NCI-H510A (cell line): ENCODE measurements at places on chromosomes 7 and 10.

DNA sequence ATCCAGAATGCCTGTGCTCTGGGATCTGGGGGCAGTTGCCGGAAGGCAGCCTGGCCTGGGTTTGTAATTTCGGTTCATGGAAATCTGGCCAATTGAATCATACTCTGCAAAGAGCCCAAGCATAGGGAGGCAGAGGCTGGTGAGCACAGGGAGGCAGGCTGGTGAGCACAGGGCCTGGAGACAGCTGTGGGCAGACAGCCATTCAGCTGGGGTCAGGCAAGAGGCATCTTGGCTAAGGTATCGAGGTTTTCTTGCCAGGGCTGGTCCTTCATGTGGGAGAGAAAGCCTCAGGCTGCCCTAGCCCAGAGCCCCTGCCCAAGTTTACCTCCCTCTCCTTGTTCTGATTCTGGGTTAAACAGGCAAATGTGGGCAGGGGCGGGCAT is 63.7 kb upstream of the BAIAP2L1 start:
- no peak for DNase-seq

- no peak for DNase-seq
Observed at GRCh38 chr7:35379481-35379880, 125.6 kb upstream of the TBX20 start.

- DNase-seq, result no peak
Observed at GRCh38 chr7:157073335-157073734, 62.9 kb upstream of the MNX1 start.

DNA sequence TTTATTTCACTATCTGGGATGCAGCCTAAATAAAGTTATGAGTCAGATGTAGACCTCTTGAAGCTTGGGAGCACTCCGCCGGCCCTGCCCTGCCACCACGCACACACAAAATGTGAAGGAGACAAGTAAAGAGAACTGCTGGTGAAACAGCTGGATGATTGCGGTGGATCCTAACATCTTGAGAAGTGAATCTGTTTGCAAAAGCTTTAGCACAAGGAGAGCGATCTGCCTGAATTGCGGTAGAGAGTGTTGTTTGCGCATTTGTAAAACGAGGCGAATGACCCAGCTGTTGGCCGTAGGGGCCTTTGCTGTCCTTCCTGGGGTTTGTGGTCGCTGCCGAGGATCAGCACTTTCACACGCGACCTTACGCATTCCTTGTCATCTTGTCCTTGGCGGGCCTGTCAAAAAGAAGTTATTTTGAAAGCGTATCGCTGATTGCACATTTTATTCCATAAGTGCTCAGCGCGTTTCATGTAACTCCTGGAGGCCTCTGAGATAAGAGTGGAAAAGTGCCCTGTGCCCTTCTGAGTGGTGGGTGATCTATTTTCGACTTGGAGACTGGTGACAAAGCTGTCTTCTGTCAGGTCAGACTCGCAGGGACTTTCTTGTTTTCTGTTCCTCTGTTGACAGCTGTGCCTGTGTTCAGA is 40.8 kb downstream of the RBM20 start:
- no peak for DNase-seq

GRCh38 chr10:125812128-125812750 is 10.8 kb downstream of the UROS start:
- no peak for DNase-seq

DNA sequence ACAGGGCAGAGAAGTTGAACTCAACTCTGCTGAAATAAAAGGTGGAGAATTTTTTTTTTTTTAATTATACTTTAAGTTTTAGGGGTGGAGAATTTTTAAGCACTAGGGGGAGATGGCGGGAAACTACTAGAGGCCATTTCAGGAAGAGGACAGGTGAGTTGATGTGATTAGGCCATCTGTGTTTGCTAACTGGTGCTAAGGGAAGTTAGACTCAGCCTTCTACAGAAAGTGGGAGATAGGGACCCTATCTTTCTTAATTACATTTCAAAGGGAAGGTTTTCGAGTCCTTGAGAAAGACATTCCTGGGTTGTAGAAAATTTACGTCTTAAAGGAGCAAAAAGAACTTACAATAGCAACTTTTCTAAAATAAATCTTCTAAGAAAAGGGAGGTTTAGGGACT is 124.8 kb downstream of the LHFPL3 start:
- no peak for DNase-seq

DNA sequence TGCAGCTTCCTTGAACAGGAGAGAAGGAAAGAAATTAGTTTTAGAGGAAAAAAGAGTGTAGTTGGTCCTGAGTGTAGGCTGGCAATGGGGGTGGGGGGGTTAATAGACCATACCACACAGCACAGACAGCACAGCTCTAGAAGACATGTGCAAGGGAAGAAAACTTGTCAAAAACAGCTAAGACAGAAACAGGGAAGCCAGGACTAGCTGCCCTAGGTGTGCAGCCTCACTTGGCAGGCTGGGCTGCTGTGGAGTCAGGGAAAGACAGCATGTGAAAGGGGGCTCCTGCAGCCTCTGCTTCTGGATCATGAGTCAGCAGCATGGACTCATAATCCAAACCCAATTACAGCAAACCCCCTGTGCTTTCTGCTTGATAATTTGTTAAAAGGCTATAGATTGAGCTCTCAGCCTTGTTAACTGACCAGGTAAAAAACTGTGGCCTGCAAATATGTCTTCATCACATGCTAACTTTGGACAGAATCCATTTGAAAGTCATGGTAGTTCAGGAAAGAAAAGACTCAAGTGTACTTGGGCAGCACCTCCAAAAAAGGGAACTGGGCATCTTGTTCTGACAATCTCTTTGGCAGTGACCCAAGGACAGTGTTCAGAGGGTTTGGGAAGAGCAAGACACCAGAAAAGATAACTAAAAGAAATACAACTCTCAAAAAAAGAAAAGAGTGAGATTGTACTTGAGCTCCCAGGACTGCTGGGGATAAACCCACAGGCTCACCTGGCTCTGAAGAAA is 142.2 kb upstream of the VWC2 start:
- DNase-seq, result no peak

GRCh38 chr10:43318976-43319960 is 52.2 kb upstream of the FXYD4 start:
- no peak for DNase-seq

- no peak for DNase-seq
Observed at GRCh38 chr7:100369105-100369504, 4.2 kb upstream of the PILRA start.

GRCh38 chr7:51021906-51022570 is 239.3 kb upstream of the GRB10 start:
- DNase-seq, result no peak

DNA sequence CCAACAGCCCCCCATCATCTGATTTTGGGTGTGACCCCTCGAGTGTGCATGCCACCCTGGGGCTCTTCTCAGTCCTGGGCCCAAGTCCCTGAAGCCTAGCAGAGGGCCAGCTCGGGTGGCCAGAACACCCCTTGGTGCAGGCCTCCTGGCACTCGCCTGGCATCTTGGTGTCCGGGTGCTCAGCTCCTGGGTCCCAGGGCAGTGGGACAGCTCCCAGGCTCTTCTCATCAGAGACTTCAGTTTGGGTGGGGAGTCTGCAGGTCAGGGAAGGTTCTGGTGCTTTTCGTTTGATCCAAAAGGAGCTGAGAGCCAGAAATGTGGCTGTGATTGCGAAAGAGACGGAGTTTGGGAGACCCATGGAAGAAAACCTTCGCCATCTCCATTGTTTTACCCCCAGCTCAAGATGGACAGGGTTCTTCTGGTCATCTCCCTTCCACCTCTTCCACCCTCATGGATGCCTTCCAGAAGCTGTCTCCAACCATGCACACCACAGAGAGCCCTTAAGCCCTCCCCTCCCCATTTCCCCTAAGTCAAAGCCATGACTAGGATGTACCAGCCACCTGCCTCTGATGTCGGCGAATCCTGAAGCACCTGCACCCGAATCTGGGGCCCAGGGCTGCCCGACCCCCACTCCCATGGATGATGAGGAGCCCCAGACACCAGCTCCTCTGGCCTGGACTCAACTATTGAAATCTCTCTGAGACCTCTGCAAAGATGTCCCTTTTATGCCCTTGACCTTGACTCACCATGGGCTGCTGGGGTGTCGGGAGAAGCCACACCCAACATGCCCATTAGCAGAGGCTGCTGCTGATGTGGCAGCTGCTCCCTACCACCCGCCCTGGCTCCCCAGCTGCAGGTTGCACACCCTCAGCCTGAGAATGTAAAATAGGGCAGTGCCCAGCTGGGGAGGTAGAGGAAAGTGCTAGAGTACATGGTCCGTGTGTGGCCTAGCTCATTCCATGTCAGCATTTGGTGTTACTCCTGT is 55.3 kb downstream of the ADCYAP1R1 start:
- no peak for DNase-seq
